ENCODE measurements at places on chromosomes 1 and 21. TPM values are rescaled to one million over a fixed set of nuclear protein-coding genes. Genes with fewer than 3 reads are reported as not detected.

The IQCC gene
- 1.7 TPM for total RNA-seq

The FAM72C gene
- 2.7 TPM for total RNA-seq

The LCE1B gene
- total RNA-seq, result not detected

The MX1 gene
- 1,825 TPM for total RNA-seq

The CD48 gene
- not detected for total RNA-seq

The C4BPA gene
- total RNA-seq, result not detected
